Thoracic aorta (tissue), 2 donors: ENCODE measurements at places on chromosomes 6 and 20.

- DNase-seq, result no peak
These were observed 201.6 kb downstream of the ISM1 start for GRCh38 chr20:13422637-13423036.

DNA sequence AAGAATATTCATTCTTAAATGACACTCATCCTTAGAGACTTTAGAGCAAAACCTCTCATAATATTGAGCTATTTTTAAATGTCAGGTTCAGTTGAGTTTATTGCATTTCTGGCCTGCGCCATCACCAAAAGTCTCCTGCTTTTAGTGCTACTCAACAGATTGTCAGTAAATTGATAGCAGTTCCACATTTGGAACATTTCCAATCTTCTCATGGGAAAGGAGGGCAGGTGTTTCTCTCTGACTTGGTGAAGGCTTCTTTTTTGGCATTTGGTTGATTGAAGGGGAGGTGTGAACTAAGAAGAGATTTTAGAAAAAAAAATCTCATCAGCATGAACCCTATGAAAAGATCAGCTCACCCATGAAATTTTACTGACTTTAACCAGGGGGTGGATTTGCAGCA lies 125.9 kb upstream of the INSM1 start:
- DNase-seq, result no peak

DNA sequence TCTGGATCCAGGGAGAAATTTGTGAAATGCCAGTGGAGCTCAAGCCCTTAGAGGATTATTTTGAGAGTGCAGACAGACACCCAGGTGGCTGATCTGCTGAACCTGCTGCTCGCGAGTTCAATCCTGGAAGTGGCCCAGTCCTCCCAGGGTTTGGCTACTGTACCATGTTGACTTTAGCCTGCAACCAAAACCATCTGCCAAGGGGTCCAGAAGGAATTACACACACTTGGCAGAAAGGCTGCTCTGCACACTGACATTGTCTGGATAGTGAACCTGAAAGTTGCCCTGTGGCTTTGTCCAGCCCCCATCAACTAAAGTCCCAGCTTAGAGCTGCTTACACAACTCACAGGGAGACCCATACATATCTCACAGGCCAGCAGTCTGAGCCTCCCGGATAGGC lies 21.6 kb upstream of the PI3 start:
- no peak for DNase-seq

- DNase-seq, result no peak
These were observed 39.4 kb upstream of the ARMH2 start for GRCh38 chr6:24838081-24838480.

DNA sequence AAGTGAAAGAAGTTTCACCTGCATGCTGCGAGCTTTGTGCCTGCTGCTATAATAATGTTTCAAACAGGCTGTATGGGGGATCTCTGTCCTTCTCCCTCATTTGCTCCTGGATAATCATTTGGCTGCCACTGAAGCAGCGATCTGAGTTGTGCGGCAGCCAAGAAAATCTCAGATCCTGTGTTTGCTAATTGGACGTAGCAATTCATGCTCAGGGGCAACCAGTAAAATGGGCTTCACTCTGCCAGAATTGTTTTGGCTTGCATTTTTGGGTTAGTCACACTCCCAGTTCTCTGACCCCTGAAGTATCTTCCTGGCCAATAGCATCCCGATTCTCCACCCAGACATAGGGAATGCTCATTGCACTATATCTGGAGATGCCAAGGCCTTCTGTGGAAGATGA lies 13.7 kb upstream of the STXBP5 start:
- no peak for DNase-seq

DNA sequence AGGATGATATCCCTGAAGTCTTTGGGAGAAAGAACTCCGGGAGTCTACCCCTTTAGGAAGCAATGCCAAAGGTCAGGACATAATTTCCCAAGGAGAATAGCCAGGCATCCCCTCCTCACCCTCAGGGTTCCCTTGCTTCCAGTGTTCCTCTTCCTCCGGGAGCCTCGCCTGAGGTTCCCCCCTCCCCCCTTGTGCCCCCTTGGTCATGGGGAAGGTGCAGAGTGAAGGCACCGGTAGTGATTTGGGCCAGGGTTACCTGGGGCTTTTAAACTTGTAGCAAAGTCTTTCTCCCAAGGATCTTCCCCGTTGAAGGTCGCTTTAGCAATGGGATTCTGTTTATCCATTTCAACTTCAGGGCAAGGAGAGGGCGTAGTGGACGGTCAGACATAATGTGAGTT lies 1.2 kb downstream of the ISM1 start:
- DNase-seq, result no peak

GRCh38 chr6:140641412-140641811 lies 1267.0 kb upstream of the CITED2 start:
- no peak for DNase-seq

DNA sequence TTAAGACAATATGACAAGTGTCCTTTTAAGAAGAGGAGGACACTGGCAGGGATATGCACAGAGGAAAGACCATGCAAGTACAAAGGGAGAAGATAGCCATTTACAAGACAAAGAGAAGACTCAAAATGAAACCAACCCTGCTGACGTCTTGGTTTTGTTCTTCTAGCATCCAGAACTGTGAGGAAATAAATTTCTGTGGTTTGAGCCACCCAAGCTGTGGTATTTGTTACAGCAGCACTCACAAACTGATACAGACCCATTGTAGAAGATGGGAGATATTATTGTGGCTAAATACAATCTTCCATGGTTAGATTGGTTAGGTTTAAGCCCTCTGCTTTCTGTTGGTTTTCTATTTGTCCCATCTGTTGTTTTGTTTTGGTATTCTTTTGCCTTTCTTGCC lies 88.6 kb upstream of the SLC35F1 start:
- DNase-seq, result no peak

- DNase-seq, result no peak
These were observed 153.0 kb downstream of the BCAS1 start for GRCh38 chr20:53917145-53918019.

GRCh38 chr6:116412270-116412669 lies 41.5 kb downstream of the DSE start:
- DNase-seq, result no peak

- DNase-seq, result no peak
These were observed 95.5 kb downstream of the PPP1R14C start for GRCh38 chr6:150238336-150238741.

- no peak for DNase-seq
These were observed 5.1 kb upstream of the SLC2A12 start for GRCh38 chr6:134057478-134057877.

DNA sequence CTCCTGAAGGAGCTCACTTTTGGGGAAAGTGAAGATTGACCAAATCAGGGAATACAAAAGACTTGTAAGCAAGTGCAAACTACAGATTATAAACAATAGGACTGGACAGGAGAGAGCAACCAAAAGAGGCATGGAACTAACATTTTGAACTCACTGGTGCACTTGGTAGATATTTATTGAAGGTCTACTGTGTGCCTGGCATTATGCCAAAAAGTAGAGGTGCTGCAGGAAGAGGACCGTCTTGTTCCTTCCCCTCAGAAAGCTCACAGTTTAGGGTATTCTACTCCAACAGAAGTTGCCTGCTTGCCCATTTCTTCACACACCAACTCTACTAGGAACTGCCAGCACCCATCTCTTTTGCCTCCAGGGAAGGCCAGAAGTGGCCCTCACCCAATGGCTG lies 10.0 kb upstream of the TSHZ2 start:
- DNase-seq, result no peak

DNA sequence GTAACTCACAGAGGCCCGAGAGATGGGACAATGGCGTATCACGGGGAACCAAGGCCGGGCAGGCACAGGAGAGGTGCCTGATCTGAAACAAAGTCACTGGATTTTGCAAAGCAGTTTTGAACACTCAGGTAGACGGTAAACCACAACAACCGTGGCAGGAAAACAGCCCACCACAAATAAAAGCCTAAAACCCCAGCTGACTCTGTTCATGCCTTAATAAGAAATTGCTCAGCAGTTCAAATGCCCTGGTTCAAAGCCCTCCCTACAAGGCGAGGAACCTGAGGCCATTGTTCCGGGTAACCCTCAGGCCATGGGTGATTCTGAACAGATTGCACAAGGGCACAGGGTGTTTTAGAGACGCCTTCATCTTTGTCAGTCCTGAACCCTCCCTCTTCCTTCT lies 114.2 kb downstream of the MAP3K7 start:
- DNase-seq, result no peak

- DNase-seq, result no peak
These were observed 7.2 kb upstream of the FAM50B start for GRCh38 chr6:3841711-3842565.

DNA sequence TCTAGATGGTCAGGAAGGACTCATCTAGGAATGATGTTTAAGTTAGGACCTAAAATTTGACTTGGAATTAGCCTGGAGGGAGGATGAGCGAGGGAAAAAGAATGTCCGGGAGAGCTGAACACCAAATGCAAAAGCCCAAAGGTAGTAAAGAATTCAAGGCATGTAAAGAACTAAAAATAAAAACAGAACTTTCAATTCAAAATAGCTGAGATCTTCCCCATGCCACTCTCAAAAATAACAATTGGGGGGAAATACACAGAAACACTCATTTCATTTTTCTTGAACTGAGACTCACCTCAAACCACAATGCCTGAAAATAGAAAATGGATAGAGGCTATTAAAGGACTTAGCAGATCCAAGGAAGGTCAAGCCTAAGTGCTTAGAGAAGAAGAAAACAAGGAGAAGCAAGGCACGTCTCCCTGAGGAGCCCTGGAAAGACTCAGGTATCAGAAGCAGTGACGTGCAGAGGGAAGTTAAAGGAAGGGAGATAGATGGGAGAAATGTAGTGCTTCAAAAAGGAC lies 10.4 kb downstream of the PXT1 start:
- DNase-seq, result no peak

DNA sequence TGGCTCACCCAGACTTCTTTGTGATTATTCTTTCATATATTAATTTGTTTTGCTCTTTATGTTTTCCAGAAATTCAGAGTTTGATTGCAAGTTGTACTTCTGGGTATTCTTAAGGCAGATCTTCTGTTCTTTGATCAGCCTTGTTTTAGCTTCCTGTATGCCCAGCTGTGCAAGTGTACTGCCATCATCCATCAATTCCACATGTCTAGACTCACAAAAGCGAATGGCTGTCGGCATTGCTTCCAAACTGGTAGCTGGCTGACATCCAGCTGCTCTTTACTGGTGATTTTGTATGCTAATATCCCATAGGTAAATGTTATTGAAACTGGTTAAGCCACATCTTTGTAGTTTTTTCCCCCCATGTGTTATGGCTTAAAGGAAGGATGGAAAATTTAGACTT lies 1084.8 kb upstream of the CITED2 start:
- DNase-seq, result no peak

DNA sequence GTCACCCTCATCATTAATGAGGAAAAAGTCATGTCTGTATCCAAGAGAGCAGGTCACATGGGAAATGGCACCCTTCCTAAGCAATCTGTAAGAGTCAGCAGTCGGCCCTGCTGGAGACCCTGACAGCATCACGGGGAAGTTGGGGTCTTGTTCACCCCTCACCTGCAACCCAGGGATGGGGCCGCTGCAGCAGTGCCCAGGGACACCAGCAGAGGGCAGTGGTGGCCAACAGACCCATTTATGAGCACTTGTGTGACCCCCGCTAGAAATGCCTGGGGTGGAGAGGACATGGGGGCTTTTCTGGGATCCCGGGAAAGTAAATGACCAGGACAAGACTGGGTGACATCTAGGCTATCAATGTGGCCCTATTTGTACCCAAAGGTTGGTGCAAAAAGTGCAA lies 35.9 kb downstream of the ANKRD60 start:
- DNase-seq, result no peak

- DNase-seq, result no peak
These were observed 32.2 kb upstream of the LAMP5 start for GRCh38 chr20:9482180-9482579.

DNA sequence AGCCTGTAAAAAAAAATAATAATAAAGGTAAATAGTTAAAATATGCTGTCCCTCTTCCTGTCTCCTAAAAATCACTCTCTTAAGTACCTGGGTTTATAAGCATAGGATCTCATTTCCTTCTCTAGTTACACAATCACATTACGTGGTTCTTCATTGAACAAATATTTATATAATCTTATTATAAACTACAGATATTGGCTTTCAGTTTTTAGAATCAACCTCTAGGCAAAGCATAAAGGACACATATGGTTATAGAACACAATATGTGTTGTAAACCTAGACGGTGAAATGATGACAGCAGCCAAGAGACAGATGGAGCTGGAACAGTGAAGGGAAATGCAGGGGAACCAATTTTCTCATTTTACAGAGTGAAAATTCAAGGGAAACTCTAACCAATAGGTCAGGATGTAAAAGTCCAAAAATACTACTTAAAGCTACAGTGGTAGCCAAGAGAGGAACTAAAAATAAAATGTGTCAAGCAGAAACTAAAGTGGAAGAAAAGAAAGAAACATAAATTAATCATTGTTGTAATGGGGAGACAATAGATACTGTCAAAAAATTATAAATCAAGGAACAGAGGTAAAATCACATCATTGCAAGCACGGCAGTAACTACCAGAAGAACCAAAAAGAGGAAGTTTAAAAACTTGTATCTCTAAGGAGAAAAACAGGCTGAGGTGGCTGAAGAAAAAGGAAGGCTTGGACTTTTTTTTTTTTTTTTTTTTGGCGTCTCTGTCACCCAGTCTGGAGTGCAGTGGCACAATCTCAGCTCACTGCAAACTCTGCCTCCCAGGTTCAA lies 82.8 kb upstream of the CDYL start:
- no peak for DNase-seq

GRCh38 chr6:139547122-139547776 lies 172.8 kb upstream of the CITED2 start:
- no peak for DNase-seq

GRCh38 chr6:153108315-153108714 lies 22.8 kb downstream of the RGS17 start:
- DNase-seq, result no peak

DNA sequence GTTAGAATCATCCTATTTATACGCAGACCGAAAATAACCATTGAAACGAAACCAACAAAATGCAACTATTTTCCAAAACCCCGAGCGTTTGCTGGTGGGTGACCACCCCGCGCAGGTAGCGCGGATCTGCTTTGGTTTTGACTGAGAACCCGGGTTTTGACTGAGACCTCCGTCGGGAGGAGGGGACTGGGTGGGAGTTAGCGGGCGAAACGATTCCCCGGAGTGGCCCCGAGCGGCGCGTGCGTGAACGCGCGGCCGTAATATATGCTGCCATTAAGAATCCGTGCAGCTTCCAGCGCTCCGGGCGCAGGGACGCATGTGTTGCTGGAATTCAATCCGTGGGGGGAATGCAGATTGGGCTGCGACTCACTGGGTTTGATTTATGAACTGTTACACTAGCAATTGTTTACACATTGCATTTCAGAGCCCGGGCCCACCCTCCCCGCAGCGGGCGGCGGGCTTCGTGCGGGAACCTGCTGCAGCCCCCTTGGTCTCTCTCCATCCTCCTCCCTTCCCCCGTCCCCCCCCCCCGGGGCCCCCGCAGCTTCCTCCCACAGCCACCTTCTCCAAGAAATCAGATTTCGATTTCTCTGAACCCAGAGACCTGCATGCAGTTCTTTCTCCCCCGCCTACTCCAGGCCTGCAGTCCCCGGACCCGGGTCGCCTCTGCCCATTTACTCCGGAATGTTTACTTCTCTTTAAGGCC lies 9.9 kb downstream of the NRN1 start:
- DNase-seq, result no peak
